ENCODE measurements at places on chromosomes 6 and 20. TPM values are rescaled to one million over a fixed set of nuclear protein-coding genes. Genes with fewer than 3 reads are reported as not detected.
A peak's percentile ranks its signal among the peaks of the same experiment; 100 is the strongest.

GRCh38 chr20:6954219-6954618 is 186.7 kb downstream of the BMP2 start:
- DNase-seq: no peak

GRCh38 chr6:5869676-5870075 is 137.0 kb downstream of the NRN1 start:
- no peak for DNase-seq

- DNase-seq: no peak
Observed at GRCh38 chr20:50052550-50053361, 60.2 kb downstream of the UBE2V1 start.

- DNase-seq: no peak
Observed at GRCh38 chr6:131317516-131317915, 182.2 kb downstream of the AKAP7 start.

- no peak for DNase-seq
Observed at GRCh38 chr20:37383229-37383989, 37.5 kb downstream of the SRC start.

- peak; percentile 37 for DNase-seq
Observed at GRCh38 chr20:18019068-18019467, 38.6 kb downstream of the OVOL2 start.

GRCh38 chr6:136181861-136182260 is 68.2 kb downstream of the MTFR2 start:
- DNase-seq: no peak

GRCh38 chr20:57743450-57744095 is 33.8 kb upstream of the PMEPA1 start:
- no peak for DNase-seq

The KCNQ5 gene
- 2.0 TPM for total RNA-seq

The RAET1L gene
- not detected for total RNA-seq

The BHLHE23 gene
- 0.66 TPM for total RNA-seq

The MYLK4 gene
- 0.05 TPM for total RNA-seq

The CRISP3 gene
- total RNA-seq: not detected
